ENCODE measurements at places on chromosomes 6 and 20.
A peak's percentile ranks its signal among the peaks of the same experiment; 100 is the strongest.

GRCh38 chr6:89311853-89312531 lies 3.1 kb downstream of the GABRR2 start:
- H3K36me3 ChIP-seq = no peaks in the 10 kb centered on the region
- peak overlapping the region; percentile 7 for H3K27ac ChIP-seq
- no peak for DNase-seq
- H3K27me3 ChIP-seq = no peaks in the 10 kb centered on the region

DNA sequence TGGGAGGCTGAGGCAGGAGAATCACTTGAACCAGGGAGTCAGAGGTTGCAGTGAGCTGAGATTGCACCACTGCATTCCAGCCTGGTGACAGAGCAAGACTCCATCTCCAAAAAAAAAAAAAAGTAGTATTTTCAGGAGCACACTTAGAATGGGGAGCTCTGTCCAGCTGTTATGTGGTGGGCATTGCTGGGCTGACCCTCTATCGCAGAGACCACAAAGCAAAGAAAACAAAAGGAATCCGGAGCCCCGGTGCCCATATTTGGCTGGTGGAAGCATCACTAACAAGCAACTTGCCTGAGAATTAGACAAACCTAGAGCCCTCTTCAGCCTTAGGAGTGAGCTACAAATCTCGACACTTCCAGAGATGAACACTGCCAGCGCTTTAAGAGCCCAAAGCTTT lies 137.3 kb upstream of the GPR6 start:
- no peaks in the 10 kb centered on the region for H3K36me3 ChIP-seq
- no peak overlapping the region for H3K27ac ChIP-seq
- no peaks in the 10 kb centered on the region for H3K27me3 ChIP-seq

DNA sequence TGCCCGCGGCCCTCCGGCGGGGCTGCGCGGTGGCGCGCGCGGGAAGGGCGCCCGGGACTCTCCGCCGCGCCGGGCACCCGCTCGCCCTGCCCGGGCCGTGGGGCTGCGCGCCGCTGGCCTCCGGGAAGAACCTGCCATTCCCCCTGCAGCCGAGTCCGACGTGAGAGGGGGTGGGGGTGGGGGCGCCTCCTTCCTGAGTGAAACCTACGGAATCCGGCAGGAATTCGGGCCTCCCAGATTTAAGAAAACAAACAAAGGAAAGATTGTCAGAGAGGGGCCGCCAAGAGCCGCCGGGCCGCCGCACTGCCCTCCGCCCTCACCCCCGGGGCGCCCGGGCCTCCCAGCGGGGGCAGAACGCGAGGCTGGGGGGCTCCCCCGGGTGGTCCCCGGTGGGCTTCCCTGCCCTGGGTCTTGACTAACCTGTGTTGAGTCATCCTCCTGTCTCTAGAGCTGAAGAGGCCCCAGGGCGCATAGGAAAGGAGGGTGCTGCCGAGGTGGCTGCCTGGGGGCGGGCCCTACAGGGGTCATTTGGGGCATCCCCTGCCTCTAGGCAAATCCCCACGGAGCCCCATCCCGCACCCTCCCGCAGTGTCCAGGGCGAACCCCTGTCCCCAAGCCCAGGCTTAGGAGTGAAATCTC lies 42.2 kb upstream of the FOXP4 start:
- H3K4me3 ChIP-seq = peak overlapping the region; percentile 88
- H3K27ac ChIP-seq = peak overlapping the region; percentile 60

- H3K27ac ChIP-seq = peak overlapping the region; percentile 88
- no peak for DNase-seq
- H3K4me3 ChIP-seq = peak overlapping the region; percentile 86
- H3K36me3 ChIP-seq = peaks cover 4% of the 10 kb centered on the region
- peaks cover 65% of the 10 kb centered on the region for H3K4me1 ChIP-seq
- no peaks in the 10 kb centered on the region for H3K27me3 ChIP-seq
Measured at GRCh38 chr6:31567531-31568370, 4.3 kb upstream of the LTA start.

- peaks cover 8% of the 10 kb centered on the region for H3K36me3 ChIP-seq
- no peak overlapping the region for H3K27ac ChIP-seq
- no peak overlapping the region for H3K4me3 ChIP-seq
Measured at GRCh38 chr6:80382811-80383210, 276.3 kb downstream of the BCKDHB start.

All from natural killer cell treated with Interleukin-12 subunit alpha and Interleukin-12 subunit beta and Interleukin-15 and Interleukin-18, amount 100 ng/mL, for 72 hours (primary cell).